Thyroid gland (tissue), 4 donors: ENCODE measurements at places on chromosomes 2 and 18. TPM values are rescaled to one million over a fixed set of nuclear protein-coding genes. Genes with fewer than 3 reads are reported as not detected.
A peak's percentile ranks its signal among the peaks of the same experiment; 100 is the strongest.

The SCN2A gene
- under 0.01 TPM for total RNA-seq

DNA sequence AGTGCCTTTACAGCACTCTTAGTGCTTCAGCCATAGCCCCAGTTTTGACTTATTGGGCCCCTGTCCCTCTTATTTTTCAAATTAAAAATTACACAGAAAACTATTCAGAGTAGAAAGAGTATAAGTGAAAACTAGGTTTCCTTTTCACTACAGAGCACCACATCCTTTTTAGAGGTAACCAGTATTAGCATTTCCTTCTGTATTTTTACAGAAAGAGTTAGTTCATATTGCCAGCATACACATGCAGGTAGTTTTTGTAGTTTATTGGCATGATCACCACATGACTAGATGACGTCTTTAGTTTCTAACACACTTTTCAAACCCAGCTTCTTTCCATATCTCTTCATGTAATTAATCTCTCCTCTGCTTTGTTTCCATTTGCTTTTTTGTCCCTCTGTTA lies 66.4 kb downstream of the UBE2E3 start:
- no peaks in the 10 kb centered on the region for H3K4me1 ChIP-seq
- H3K27me3 ChIP-seq = no peaks in the 10 kb centered on the region
- no peak for DNase-seq
- no peaks in the 10 kb centered on the region for H3K36me3 ChIP-seq

GRCh38 chr2:88903749-88904353 lies 212.4 kb downstream of the RPIA start:
- H3K27ac ChIP-seq = no peak overlapping the region
- no peak for DNase-seq
- no peaks in the 10 kb centered on the region for H3K4me1 ChIP-seq
- no peak overlapping the region for H3K4me3 ChIP-seq
- H3K36me3 ChIP-seq = no peaks in the 10 kb centered on the region

GRCh38 chr18:63187791-63188460 lies 131.6 kb downstream of the BCL2 start:
- H3K4me3 ChIP-seq = no peak overlapping the region
- H3K27me3 ChIP-seq = no peaks in the 10 kb centered on the region
- DNase-seq = peak; percentile 54
- H3K36me3 ChIP-seq = no peaks in the 10 kb centered on the region

The G6PC2 gene
- total RNA-seq = 0.29 TPM

DNA sequence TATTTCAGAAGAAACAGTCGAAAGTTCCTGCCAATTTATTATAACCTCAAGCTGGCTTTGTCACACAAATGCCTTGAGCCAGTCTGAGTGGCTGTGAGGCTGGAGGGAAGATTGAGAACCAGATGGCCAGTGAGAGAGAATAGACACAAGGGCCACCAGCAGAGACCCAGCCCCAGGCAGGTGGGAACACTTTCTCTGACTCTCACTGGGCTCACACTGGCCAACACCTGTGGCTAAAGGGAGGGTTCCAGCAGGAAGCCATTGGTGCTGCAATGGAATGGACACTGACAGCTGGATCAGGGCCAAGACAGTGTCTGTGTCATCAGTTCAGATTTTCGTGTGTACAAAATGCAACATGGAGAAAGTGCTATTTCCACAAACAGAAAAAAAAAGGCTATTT lies 29.9 kb downstream of the LOXHD1 start:
- H3K4me3 ChIP-seq = no peak overlapping the region
- no peaks in the 10 kb centered on the region for H3K27me3 ChIP-seq
- H3K4me1 ChIP-seq = peaks cover 8% of the 10 kb centered on the region
- no peak for DNase-seq
- no peaks in the 10 kb centered on the region for H3K36me3 ChIP-seq
- H3K27ac ChIP-seq = no peak overlapping the region

GRCh38 chr18:62126737-62127136 lies 60.1 kb downstream of the PIGN start:
- no peaks in the 10 kb centered on the region for H3K27me3 ChIP-seq
- no peak overlapping the region for H3K27ac ChIP-seq
- no peaks in the 10 kb centered on the region for H3K4me1 ChIP-seq
- no peak for DNase-seq
- H3K36me3 ChIP-seq = no peaks in the 10 kb centered on the region
- H3K4me3 ChIP-seq = no peak overlapping the region

DNA sequence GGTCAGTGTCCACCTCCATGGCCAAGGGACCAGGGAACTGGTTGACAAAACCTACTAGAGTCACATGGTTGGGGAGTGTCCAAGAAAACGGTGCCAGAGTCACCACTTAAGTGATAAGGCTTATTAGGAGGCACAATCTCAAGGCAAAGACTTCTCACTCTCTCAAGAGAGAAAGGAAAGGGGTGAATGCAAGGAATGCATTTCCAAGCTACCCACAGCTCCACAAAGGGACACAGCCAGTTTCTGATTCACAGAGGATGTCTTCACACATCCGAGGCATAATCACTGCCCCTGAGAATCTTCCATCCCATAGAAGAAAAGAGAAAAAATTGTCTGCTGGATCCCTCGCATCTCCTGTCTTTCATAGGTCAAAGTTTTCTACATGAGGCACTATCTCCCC lies 269.3 kb downstream of the TNS1 start:
- H3K4me3 ChIP-seq = no peak overlapping the region
- DNase-seq = peak; percentile 43
- no peaks in the 10 kb centered on the region for H3K27me3 ChIP-seq

DNA sequence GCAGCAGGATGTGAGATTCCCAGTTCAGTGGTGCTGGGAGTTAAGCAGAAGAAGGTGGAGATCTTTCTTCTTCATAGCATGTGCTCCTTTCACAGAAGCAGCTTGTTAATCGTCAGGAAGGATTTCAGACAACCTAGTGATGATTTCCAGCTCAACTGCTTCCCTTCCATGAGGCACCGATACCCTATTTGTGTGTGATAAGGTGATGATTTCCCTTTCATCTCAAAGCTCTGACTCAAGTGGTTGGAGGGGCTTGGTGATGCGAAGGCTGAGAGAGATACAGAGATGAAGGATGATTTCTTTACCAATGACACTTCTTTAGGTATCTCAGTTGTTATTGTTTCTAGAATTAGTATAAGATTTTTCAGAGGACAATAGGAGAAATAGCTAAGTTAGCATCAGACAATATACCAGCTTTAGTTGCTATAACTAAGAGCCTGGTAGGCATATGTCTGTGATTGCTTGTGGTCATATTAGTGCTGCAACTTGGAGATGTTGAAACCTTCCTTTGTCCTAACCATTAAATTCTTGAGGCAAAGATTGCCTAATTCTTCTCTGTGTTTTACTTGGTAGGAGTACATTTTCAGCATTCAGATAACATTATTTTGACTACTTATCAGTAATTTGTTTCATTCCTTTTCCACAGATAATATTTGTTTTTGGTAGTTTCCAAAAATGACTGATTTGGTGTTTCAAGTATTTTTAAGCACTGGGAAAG lies 111.3 kb downstream of the PLCL1 start:
- DNase-seq = no peak
- H3K27me3 ChIP-seq = no peaks in the 10 kb centered on the region
- no peak overlapping the region for H3K27ac ChIP-seq
- H3K4me1 ChIP-seq = peaks cover 8% of the 10 kb centered on the region
- no peaks in the 10 kb centered on the region for H3K36me3 ChIP-seq

DNA sequence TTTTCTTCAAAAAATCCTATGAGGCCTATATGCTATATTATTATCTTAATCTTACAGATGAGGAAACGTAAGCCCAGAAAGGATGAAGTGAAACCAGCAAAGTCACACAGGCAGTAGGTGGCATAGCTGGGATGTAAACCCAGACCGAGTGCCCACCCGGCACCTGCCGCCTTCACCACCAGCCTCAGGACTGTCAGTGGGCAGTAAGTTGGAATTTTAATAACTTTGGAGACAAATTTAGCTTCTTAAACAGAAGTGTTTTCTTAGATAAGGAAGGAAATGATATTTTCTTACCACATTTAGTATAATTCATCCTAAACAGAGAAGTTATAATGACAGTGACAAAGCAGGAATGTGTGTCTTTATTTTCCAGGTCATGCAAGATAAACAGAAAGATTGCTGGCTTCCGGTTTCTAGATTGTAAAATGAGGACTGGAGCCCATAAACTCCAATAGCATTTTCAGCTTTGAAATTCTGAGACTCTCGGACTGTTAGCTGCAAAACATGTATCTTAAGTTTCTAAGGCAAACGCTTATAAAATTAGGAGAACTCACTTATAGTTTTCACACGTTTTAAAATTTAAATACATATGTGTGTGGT lies 59.3 kb downstream of the CD8B2 start:
- no peaks in the 10 kb centered on the region for H3K4me1 ChIP-seq
- no peak for DNase-seq
- H3K36me3 ChIP-seq = no peaks in the 10 kb centered on the region
- no peak overlapping the region for H3K27ac ChIP-seq
- no peaks in the 10 kb centered on the region for H3K27me3 ChIP-seq

- no peaks in the 10 kb centered on the region for H3K36me3 ChIP-seq
- no peaks in the 10 kb centered on the region for H3K4me1 ChIP-seq
- H3K27me3 ChIP-seq = no peaks in the 10 kb centered on the region
- no peak overlapping the region for H3K27ac ChIP-seq
- DNase-seq = no peak
These were observed 7.4 kb upstream of the MOB1A start for GRCh38 chr2:74186038-74186437.

- H3K4me3 ChIP-seq = no peak overlapping the region
- no peaks in the 10 kb centered on the region for H3K36me3 ChIP-seq
- DNase-seq = no peak
These were observed 22.4 kb upstream of the SSB start for GRCh38 chr2:169776252-169776761.

DNA sequence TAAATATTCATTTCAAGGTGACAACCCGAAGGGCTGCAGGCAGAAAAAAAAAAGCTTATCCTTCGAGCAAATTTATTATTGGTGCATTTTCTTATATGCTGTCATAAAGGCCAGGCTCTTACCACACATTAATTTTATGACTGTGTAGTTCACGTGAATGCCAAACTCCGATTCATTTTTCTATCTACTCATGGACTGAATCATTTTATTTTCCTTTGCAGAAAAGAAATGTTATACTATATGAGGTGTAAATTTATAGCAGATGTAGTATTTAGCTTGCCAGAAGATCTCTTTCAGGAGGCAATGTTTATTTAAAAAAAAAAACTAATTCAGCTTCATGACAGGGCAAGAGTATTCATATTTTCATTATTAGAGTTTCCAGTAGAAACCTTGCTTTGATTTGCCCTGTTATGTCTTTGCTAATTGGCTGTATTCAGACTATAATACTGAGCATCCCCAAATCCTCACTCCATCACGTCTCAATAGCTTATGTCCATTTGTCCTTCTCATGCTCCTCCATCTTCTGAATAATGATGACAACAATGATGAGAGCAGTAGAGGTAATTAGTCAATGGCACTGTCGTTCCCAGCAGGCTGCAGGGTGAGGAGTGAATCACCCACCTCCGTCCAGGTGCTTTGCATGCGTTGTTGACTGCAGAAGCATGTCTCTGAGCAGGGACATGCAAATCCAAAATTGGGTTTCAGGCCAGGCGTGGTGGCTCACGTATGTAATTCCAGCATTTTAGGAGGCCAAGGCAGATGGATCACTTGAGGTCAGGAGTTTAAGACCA lies 101.1 kb upstream of the RAB12 start:
- no peak overlapping the region for H3K4me3 ChIP-seq
- H3K27ac ChIP-seq = no peak overlapping the region
- H3K4me1 ChIP-seq = no peaks in the 10 kb centered on the region
- no peaks in the 10 kb centered on the region for H3K27me3 ChIP-seq
- DNase-seq = no peak
- H3K36me3 ChIP-seq = no peaks in the 10 kb centered on the region

The AQP12B gene
- not detected for total RNA-seq

The ID2 gene
- 241 TPM for total RNA-seq

DNA sequence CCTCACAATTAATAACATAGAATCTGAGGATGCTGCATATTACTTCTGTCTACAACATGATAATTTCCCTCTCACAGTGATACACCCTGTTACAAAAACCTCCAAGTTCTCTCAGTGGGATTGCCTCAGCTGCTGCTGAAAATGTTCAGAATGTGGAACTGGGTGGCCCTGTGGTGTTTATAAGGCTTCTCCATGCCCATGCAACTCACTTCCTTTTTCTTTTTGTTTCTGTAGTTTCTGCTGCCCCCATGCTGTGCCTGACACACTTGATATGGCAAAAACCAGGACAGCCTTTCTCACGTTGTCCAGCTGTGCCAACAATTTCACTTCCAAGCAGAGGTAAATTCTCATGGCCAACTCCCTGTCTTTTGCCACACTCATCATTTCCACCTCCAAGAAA lies 206.2 kb downstream of the RPIA start:
- no peak overlapping the region for H3K4me3 ChIP-seq
- H3K27me3 ChIP-seq = no peaks in the 10 kb centered on the region
- no peaks in the 10 kb centered on the region for H3K36me3 ChIP-seq
- H3K27ac ChIP-seq = no peak overlapping the region
- no peaks in the 10 kb centered on the region for H3K4me1 ChIP-seq
- DNase-seq = no peak

DNA sequence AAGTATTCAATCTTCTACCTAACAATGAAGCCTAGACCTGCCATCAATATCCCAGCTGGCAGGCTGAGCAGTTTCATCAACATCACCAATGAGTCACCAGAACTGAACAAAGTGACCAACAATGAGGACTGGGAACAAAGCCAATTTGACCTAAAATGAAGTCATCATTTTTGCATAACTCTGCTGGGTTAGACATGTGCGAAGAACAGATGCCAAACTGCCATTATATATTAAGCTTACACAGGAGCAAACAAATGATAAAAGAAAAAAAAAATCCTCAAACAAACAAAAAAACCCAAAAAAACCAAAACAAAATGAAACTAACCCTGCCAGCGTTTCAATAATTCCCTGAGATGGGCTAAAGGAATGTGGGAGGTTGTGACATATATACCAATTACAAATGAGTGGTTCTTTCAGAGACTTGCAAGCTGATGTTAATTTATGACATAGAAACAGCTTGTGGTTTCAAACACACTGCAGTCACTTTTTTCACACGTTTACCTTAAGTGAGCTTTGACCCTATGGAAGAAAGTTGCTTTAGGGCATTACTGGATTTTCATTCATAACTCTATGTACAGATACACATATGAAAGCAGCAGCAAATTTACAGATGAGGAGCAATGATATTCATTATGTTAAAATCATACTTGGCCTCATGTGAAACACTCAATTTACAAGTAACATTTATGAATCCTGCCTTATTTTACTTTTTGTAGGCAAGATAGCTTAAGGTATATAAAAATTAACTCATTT lies 56.9 kb upstream of the CCDC141 start:
- DNase-seq = no peak
- no peak overlapping the region for H3K4me3 ChIP-seq
- H3K27me3 ChIP-seq = no peaks in the 10 kb centered on the region
- H3K36me3 ChIP-seq = no peaks in the 10 kb centered on the region
- no peaks in the 10 kb centered on the region for H3K4me1 ChIP-seq

The EPAS1 gene
- total RNA-seq = 168 TPM

- DNase-seq = no peak
- H3K4me1 ChIP-seq = no peaks in the 10 kb centered on the region
- no peak overlapping the region for H3K4me3 ChIP-seq
- no peaks in the 10 kb centered on the region for H3K36me3 ChIP-seq
- H3K27me3 ChIP-seq = no peaks in the 10 kb centered on the region
These were observed 47.3 kb upstream of the TACR1 start for GRCh38 chr2:75246441-75247167.

GRCh38 chr2:1816414-1816911 lies 72.1 kb upstream of the PXDN start:
- H3K27ac ChIP-seq = no peak overlapping the region
- H3K4me3 ChIP-seq = no peak overlapping the region
- no peaks in the 10 kb centered on the region for H3K27me3 ChIP-seq

The CDK15 gene
- not detected for total RNA-seq

- peaks cover 6% of the 10 kb centered on the region for H3K4me1 ChIP-seq
- H3K4me3 ChIP-seq = no peak overlapping the region
- no peaks in the 10 kb centered on the region for H3K27me3 ChIP-seq
- DNase-seq = no peak
- no peak overlapping the region for H3K27ac ChIP-seq
These were observed 1.7 kb downstream of the UGGT1 start for GRCh38 chr2:128092656-128093055.
